ENCODE measurements at places on chromosomes 6 and 20.

GRCh38 chr6:137271245-137272183 is 52.3 kb upstream of the IFNGR1 start:
- DNase-seq, result no peak

DNA sequence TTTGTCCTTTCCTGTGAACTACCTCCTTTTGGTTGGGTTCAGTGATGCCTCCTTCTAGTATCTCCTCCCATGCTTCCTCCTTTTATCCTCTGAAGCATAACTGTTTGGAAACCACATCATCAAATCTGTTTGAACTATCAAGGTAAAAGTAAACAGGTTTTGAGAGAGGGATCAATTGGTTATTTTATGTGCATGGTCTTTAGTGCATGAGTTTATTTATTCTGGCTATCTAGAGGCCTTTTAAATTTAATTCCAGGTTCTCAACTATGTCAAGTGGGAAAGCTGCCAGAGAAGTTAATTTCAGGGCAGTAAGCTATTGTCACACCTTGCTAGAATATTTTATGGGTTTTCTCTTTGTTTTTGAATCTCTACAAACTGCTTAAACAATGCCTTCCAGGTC is 54.1 kb downstream of the WASF1 start:
- DNase-seq, result no peak

GRCh38 chr6:108838101-108838717 is 10.0 kb upstream of the ARMC2 start:
- no peak for DNase-seq

DNA sequence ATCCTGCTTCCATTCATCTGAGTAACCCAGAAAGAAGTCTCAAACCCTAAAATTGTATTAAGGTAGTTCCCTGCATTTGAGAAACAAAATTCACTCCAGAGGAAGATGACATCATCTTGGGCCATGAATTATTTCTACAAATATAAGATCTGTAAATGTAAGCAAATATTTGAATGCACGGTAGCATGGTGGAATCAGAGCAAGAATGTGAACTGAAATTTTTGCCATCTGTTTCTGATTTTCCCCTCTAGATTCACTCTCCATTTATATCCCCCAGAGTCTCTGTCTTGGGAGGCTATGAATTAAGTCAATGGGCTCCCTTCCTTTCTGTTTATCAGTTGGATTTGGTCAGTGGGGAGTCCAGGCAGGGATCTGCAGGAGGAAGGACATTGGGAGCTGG is 5.8 kb upstream of the MAP3K5 start:
- DNase-seq, result no peak

- no peak for DNase-seq
Measured at GRCh38 chr6:37047689-37048402, 42.4 kb downstream of the FGD2 start.

GRCh38 chr6:27295301-27296079 is 16.6 kb downstream of the POM121L2 start:
- no peak for DNase-seq

Measured in 8988T (cell line).